Thyroid gland (tissue), 4 donors: ENCODE measurements at places on chromosomes 5 and 9.

GRCh38 chr5:174790906-174791305 lies 66.5 kb downstream of the MSX2 start:
- DNase-seq: no peak

- no peak for DNase-seq
These were observed 368.0 kb upstream of the WWC1 start for GRCh38 chr5:167923396-167923795.

GRCh38 chr9:33309903-33310302 lies 19.6 kb downstream of the NFX1 start:
- DNase-seq: no peak

DNA sequence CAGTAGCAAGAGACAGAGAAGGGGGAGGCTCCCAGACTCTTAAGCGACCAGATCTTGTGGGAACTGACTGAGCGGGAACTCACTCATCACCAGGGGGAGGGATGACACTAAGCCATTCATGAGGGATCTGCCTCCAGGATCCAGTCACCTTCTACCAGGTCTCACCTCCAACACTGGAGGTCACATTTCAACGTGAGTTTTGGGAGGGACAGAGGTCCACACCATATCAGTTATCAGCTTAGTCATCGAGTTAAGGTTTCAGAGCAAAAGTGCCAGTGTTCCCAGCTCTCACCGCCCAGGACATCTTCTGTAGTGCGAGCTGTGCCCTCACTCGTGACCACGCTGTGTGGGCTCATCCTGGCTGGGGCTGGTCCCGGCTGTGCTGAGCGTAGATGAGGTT lies 98.7 kb upstream of the CACNA1B start:
- DNase-seq: no peak

DNA sequence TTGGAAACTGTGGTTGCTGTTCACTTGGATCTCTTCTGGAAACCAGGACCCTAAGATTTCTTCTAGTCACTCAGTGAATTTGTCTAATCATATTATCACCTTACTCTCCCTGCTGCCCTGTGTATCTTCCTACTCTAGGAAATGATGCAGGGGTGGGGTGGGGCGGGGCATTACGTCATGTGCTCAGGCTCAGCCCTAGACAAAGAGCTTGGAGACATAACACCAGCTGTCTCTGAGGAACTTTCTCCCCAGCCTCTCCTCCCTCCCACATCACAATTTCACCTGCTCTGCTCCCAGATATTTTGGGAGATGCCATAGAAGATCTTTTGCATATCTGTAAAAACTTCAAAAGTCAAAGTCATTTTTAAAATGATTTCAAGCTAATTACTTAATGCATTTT lies 470.4 kb downstream of the ZSWIM6 start:
- DNase-seq: no peak

DNA sequence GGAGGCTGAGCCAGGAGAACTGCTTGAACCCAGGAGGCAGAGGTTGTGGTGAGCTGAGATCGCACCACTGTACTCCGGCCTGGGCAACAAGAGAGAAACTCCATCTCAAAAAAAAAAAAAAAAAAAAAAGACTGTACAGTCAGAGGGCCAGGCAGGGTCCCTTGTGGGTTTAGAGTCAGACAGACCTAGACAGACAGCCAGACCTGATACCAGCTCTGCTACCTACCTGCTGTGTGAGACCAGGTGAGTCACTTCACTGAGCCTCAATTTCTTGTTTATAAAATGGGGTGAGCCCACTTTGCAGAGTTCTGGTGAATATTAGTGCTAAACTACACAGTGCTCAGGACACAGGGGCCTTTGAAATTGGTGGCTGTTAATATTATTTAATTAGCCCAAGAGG lies 19.7 kb downstream of the TRIM14 start:
- DNase-seq: no peak

DNA sequence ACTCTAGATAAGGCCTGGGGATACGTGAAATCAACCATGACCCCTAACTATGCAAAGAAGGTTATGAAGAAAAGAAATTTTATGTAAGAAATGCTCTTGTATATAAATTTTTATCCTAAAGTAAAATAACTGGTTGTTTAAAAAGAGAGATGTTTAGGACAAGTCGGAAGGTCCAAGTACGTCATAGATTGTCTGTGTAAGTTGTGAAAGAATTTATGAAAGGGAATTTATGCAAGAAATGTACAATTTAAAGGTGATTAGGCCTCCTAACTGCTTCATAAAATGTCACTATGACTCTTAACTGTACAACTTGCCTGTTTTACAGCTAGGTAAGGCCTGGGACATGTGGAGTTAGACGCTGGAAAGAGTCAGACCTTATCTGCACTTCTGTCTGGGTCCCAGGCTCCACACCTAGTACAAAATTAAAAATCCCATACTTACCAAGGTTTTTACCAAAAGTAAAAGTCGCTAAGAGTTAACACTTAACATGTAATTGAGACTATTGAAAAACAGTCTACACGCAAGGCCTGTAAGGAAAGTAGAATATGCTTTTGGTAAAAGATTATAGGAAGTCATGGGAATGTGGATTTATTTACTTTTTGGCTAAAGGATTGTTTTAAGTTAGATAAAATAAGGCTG lies 77.4 kb downstream of the KIAA0825 start:
- no peak for DNase-seq

DNA sequence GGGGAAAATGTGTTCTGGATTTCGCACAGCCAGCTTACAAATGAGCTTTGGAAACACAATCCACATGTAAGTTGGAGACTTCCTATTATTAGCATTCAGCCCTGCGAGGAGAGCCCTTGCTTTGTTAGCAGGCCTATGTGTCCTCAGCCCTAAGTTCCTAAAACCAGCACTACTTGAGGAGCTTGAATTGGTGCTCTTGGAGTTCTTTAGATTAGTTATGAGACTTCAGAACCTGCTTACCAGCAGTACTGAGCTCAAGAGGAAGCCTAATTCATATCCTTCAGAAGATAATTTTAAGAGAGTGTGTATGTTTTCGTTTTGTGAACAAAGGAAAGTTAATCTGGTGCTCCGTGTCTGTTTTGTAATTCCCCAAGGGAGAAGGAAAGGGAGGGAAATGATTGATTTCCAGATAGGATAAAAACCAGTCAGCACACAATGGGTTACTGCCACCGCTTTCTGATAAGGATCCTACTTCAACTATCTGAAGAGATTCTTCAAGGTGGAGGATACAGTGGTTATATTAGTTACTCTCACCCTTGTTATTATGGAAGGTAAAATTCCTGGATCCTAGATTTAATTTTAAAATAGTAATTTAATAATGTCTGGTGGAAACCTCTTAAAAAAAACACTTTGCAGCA lies 35.2 kb downstream of the PIK3R1 start:
- DNase-seq: no peak

DNA sequence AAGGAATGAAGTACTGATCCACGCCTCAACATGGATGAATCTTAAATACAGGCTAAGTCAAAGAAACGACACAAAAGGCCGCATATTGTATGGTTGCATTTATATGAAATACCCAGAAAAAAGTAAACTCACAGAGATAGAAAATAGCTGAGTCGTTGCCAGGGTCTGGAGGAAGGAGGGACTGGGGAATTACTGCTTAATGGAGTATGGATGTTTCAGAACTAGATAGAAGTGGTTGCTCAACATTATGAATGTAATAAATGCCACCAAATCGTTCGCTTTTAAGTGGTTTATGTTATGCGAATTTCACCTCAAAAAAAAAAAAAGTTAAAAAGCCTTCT lies 784 bp upstream of the MSANTD3 start:
- DNase-seq: no peak

DNA sequence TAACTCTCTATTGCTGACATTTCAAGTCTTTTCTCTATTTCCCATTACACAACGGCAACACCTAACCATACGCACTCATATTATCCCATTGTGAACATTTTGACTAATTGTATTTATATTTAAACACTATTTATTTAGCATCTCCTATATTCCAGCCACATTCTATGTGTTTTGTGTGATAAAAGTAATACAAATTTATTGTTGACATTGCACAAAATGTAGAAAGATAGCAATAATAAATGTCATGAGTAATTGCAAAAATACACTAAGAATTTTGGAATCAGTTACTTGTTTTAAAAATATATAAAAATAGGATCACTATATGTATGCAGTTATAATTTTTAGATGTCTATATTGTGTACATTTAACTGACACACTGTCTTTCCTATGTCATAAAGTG lies 413.0 kb upstream of the PTPRD start:
- no peak for DNase-seq

DNA sequence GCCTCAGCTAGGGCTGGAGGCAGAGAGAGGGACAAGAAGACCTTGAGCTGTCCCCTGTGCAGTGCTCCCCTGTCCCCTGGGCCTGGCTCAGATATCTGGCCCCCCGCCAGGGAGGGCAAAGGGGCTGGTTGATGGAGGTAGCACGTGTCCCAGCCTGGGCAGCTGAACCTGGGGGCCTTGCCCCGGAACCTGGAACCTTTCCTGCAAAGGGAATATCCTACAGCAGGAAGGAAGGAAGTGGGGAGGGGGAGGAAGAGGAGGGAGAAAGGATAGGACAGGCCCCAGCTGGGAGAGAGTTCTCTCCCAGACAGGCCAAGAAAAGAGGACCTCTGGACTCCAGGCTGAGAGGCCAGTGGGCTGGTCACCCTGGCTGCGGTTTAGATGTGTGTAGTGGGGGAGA lies 27.6 kb upstream of the PSD2 start:
- DNase-seq: peak; percentile 42

DNA sequence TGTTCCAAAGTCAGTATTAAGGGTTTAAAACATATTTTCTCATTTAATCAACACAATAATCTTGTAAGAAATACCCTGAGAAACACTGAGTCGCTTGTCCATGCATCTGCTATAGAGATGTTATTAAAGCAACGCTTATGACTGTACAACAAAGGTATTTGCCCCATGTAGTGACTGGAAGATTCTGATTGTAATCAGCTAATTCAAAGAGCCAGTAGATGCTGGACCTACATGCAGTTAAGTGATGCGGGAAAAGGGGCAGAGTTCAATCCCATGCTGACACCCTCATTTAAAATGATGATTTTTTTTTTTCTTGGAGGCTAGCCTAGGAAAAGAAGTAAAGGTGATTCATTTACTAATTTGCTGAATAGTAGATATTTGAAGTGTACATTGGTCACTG lies 149.3 kb upstream of the MTAP start:
- DNase-seq: no peak

- peak; percentile 7 for DNase-seq
These were observed at the start of gene SPINK13 for GRCh38 chr5:148268566-148268965. Gene SPINK13 (plus strand): TSS chr5:148268794. CDS start chr5:148270073, 1,279 bp downstream.

DNA sequence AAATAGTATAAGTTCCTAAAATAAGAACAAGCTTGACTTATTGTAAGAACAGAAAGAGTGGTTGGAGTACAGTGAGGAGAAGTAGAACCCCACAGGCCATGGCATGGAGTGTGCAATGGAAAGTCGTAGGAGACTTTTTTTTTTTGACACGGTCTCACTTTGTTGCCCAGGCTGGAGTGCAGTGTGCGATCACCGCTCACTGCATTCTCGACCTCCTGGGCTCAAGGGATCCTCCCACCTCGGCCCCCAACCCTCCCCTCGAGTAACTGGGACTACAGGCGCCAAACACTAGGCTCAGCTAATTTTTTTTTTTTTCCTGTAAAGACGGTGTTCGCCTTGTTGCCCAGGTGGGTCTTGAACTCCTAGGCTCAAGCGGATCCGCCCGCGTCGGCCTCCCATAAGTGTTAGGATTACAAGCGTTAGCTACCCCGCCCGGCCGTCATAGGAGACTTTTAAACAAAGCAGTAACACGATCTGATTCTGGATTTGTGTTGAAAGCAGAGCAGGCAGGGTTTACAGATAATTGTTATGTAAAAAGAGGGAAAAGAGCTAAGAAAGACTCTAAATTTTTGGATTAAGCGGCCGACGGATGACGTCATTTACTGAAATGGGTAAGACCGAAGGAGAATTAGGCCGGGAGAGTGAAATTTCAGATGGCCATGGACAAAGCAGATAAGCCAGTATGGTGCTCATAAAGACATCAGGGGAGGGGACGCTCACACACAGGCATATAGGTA lies 752 bp downstream of the TSTD2 start:
- peak; percentile 56 for DNase-seq

- DNase-seq: no peak
These were observed 289.7 kb downstream of the PBX3 start for GRCh38 chr9:126036881-126037291.

- DNase-seq: no peak
These were observed 116.5 kb downstream of the PIK3R1 start for GRCh38 chr5:68332080-68332451.

DNA sequence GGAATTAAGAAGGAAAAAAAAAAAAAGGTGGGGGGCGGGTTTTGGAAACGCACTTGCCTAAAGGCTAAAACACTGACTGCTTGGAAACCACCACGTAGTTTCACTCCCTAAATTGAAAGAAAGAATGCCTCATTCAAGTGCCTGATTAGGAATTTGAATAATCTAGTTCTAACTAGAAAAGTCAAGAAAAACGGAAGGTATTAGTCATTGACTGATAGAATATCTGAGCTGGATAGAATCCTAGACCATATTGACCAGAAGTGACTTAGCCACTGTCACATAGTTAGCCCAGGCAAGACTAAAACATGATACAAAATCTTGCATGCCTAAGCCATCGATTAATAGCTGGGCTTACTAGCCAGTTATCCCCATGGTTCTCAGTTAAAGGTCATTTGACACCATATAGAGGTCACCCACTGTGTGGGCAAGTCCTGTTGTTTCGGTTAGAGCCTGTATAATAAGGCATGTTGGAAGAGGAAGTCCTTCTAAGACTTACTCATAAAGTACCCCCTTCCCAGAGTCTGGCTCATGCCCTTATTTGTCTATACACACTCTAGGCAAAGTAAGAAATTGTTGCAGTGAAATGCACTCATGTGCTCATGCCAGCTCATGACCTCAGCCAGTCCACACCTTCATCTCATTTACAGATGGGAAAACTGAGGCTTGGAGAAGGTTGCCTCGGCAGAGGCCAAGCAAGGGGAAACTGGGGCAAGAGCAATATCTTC lies 40.2 kb downstream of the SH3RF2 start:
- peak; percentile 11 for DNase-seq

DNA sequence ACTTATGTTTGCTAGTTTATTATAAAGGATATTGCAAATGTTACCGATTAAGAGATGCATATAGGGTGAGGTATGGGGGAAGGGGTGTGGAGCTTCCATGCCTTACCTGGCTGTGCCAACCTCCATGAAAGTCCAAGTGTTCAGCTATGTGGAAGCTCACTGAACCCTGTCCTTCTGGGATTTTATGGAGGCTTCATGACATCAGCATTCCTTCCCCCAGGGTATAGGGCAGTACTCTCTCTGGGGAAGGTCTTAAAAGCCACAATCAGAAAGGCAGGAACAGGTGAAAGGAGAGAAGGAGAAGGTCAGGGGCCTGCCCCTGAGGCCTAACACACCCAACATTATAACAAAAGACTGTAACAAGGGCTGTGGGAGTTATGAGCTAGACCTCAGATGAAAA lies 592.6 kb downstream of the PDE4D start:
- DNase-seq: no peak

- no peak for DNase-seq
These were observed 48.0 kb downstream of the RUSC2 start for GRCh38 chr9:35537913-35538312.

DNA sequence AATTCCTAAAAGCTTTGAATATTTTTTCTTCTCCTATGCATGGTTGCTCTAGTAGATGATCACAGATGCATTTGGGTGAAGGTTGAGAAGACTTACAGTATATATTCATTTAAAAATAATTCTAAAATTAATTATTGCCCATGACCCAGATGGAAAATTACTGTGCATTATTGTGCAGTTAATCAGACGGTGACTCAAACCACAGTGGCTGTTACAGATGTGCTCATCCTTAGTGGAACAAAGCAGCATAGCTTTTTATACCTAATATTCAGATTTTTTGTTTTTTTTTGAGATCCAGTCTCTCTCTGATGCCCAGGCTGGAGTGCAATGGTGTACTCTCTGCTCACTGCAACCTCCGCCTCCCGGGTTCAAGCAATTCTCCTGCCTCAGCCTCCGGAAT lies 10.7 kb downstream of the OR2V1 start:
- DNase-seq: no peak

GRCh38 chr5:141786700-141787099 lies 91.5 kb downstream of the PCDH1 start:
- no peak for DNase-seq
